Urinary bladder (tissue), 4 donors: ENCODE measurements at places on chromosomes 11 and 22. TPM values are rescaled to one million over a fixed set of nuclear protein-coding genes. Genes with fewer than 3 reads are reported as not detected.

GRCh38 chr22:49548356-49549202, 279.1 kb downstream of the BRD1 start:
- DNase-seq = peak; percentile 37

- no peak for DNase-seq
Observed at GRCh38 chr11:64844330-64845128, at the start of gene CDC42BPG. Gene CDC42BPG, minus strand, starts transcription at chr11:64844653. Its CDS starts 84 bp downstream, at chr11:64844569.

DNA sequence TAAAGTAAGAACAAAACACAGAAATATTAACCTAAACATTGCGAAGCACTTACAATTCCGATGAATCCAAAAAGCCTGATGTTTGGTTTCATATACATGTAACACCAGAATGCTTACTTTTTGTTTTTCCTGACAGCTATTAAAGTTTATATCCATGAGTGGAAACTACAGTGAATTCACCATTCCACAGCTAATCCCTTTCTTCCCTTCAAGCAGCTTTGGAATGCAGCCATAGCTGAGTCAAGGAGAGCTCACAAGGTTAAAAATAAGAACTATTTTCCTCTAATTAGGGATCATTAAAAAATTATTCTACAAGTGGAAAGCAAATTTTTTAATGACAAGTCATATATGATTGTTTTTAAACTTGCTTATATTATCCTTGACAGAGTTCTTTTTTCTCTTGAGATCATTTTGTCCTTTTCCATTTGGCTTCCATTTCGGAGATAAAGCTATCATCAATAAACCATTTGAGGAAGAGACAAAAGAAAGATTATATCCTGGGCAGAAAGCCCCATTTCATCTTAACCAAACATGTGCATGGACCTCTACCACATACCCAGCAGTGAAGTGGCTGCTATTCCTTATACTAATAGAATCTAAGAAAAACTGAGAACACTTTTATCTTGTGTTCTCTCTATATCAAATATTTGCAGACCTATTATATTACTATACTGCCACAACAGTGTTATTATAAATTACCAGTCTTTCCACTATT, 19.7 kb upstream of the FIBIN start:
- DNase-seq = no peak

DNA sequence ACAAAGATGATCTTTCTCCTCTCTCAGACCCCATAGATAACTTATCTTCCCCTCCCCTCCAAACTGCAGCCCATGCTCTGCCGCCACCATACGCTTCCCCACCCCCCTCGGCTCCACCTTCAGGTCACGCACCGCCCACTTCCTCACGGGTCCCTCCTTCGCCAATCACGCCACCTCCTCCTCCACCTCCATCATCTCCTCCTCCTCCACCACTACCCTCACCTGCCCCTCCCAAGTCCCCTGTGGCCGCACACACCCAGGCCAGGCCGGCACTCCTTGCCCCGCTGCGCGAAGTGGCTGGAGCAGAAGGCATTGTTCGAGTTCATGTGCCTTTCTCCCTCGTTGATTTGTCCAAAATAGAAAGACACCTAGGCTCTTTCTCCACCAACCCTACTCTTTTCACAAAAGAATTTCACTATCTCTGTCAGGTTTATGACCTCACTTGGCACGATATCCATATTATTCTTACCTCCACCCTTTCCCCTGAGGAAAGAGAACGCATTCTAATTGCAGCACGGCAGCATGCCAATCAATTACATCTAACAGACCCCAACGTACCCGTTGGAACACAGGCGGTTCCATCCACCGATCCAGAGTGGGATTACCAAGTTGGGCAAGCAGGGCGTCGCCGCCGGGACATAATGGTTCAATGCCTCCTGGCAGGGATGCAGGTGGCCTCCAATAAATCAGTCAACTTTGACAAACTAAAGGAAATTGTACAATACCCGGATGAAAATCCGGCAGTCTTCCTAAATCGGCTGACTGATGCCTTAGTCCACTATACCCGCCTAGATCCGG, 12.3 kb upstream of the OR56A3 start:
- DNase-seq = no peak

- no peak for DNase-seq
Observed at GRCh38 chr11:10673501-10674062, 20.0 kb downstream of the IRAG1 start.

DNA sequence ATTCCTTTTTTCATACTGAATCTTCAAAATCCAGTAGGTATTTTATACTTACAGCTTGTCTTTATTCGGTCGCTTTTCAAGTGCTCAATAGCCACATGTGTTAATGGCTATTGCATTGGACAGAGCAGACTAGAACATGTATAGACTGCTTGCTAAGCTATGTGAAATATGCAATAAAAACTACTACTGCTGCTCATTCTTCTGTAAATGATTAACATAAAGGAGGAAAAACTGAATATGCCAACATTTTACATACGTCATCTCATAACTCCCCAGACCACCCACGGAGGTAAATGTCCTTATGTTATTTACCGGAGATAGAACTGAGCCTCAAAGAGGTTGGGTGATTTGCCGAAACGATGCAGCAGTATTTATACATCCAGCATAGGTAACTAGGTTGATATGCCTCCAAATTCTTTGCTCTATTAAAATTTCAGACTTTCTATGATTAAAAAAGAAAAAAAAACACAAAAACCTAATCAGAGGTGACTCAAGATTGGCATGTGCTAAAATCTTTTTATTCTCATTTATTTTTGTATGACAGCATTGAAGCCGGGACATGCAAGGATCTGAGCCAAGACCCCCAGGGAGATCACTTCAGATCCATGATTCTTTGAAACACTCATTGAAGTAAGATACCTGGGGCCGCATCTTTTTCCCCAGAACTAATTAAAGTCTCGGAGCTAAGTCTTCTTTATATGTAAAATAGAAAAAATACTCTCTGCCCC, 78.5 kb upstream of the OR5AK2 start:
- peak; percentile 76 for DNase-seq

DNA sequence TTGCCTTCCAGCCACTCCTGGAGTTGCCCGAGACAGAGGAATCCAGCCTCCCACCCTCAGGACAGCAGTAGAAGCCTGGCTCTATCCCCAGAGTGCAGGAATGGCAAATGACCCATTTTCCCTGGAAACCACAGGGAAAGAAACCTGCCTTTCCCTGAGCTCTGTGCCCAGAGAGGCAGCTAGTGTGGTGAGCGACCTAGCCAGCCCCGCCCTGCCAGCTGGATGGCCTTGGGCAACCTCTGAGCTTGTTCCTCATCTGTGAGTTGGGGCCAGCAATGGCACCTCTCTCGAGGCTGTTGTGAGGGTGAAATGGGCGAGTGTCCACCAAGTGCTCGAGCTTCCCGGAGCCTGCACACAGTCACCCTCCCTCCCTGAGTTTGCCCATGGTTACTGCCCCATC, 3.7 kb downstream of the OMP start:
- no peak for DNase-seq

GRCh38 chr22:22424210-22424800, 84.2 kb downstream of the ZNF280B start:
- no peak for DNase-seq

DNA sequence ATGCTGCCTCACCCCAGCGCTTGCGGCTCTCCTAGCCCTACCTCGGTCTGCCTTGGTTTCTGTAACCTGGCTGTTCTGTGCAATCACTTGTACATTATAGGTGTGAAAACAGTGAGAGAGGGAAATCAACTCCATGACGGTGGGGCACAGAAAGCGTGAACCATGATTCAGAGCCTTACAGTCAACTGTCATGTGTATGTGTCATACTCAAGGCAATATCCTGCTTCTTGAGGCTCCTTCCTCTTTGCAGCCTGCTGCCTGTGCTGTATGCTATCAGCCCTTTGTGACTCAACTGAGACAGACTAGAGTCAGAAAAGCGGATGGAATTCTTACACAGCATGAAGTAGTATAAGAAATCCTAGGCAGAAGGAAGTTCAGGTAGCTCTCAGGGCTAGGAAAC, 2.1 kb downstream of the NRIP3 start:
- no peak for DNase-seq

DNA sequence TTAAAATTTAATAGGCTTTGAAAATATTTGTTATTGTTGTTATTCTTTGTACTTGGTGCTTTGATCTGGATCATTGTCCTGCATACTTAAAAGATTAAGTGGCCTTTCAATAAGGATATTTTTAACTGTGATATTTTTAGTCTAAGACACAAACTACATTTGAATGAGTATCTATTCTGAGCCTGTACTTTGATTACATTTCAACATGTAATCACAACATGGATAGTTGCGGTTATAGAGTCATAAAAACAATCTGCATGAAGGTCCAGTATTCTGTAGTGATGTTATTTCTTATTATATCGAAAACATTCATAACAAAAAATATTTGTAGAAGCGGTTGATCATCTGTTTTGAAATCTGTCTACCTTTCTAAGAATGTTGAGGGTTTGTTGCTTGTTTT, 58.6 kb downstream of the HIPK3 start:
- DNase-seq = no peak

- DNase-seq = peak; percentile 1
Observed at GRCh38 chr11:45285930-45286632, at the start of gene SYT13. Gene SYT13, minus strand, starts transcription at chr11:45286341. Its CDS starts 134 bp downstream, at chr11:45286207.

DNA sequence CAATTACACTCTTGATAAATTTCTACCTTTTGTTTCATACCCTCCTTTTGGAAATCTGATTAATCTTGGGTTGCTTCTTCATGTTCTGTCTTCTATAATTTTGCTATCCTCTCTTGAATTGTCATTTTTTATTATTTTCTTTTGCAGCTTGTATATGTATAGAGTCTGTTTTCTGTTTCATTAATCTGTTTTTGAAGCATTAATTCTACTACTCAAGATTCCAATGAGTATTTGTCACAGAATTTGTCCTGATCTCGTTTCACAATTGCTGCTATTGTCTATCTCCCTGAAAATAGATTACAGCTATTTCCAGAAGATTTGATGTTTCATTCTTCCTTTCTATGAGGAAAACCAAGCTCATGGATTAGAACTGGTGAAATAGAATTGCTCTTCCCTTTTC, 406.1 kb downstream of the DYNC2H1 start:
- no peak for DNase-seq

TMEM41B gene
- 9.1 TPM for polyA plus RNA-seq

MCHR1 gene
- polyA plus RNA-seq = 0.95 TPM

YWHAH gene
- polyA plus RNA-seq = 119 TPM

CCDC87 gene
- 0.43 TPM for polyA plus RNA-seq

KRTAP5-9 gene
- polyA plus RNA-seq = 0.54 TPM

GALNT18 gene
- polyA plus RNA-seq = 33.2 TPM
